ENCODE measurements at places on chromosomes 11 and 22.

DNA sequence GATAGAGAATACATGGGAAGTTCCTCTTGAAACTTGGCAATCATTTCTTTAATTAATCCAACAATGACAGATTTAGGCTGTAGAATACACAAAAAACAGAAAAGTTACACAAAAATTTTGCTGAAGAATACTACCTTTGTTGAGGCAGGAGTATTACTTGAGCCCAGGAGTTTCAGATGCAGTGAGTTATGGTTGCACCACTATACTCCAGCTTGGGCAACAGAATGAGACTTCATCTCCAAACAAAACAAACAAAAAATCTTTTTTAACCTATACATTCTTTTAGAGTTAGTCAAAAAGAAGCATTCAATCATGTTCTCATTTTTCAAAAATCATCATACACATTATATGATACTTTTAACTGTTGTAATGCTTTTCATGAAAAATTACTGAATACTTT lies 22.1 kb downstream of the UEVLD start:
- no peak for DNase-seq

GRCh38 chr22:42855211-42855610 lies 1.9 kb downstream of the ARFGAP3 start:
- DNase-seq = no peak

DNA sequence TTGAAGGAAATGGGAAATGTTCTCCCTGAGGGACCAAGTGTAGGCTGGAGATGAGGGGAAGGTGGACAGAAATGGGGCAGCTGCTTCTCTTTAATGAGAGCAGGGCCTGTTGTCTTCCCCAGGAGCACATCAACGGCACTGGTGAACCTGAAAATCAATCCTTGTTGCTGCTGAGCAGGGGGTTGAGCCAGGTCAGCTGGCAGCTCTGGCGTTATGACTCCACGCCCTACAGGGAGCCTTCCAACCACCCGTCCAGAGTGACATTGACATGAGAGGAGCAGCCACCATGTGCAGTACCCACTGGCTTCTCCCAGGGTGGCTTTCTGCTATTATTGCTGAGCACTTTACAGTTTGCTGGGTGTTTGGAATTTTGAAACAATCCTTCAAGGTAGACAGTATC lies 116.9 kb upstream of the LDLRAD3 start:
- no peak for DNase-seq

DNA sequence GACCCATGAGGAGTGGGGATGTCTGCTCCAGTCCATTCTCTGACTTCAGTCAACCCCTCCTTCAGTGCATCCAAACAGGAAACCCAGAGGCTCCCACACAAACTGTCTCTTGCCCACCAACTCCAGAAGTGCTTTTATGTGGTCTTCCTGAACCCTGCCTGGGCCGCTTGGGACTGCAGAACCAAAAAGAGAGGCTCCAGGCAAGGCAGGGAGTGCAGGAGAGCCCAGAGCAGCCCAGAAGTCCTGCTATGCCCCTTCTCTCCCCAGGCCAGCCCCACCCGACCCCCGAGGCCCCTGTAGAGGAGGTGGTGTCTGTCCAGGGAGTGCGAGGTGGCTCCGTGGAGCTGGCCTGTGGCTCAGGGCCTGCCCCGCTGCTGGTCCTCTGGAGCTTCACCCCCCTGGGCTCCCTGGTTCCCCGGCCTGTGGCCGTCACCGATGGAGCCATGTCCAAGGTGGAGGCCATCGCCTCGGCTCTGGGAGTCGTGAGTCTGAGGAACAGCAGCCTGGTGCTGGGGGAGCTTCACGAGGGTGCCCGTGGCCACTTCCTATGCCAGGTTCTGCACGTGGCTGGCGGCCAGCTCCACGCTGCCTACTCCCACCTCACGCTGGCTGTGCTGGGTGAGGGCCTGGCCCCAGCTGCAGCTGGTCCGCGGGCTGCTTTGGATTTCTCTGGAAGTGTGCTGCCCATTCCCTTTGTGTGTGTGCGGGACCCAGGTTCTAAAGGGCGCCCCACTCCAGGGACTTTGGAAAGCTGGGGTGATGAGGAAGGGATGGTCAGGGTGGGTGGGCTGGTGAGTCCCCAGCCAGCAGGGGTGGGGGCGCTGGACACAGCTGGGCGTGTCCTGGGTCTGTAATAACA lies 1.8 kb downstream of the VSIG10L2 start:
- DNase-seq = no peak

- DNase-seq = no peak
Observed at GRCh38 chr11:16795146-16795545, 56.7 kb downstream of the C11orf58 start.

DNA sequence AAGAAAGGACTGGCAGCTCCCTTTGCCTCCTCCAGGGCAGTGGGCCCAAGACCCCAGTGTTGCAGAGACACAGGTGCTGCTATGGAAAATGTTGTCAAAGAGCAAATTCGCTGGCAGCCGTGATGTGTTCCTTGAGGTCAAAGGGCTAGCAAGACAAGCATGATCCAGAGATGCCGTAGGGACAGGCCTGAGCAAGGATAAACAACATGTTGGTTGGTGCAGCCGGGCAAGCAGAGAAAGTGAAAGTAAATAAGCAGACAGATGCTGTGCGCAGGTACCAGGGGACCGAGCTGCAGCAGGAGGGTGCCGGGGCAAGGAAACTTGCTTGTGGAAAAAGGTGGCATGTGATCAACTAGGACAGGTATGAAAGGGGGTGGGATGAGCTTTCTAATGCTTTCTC lies 125.5 kb upstream of the NECTIN1 start:
- DNase-seq = no peak

GRCh38 chr22:29689880-29690213 lies 30.0 kb upstream of the CABP7 start:
- peak; percentile 10 for DNase-seq

DNA sequence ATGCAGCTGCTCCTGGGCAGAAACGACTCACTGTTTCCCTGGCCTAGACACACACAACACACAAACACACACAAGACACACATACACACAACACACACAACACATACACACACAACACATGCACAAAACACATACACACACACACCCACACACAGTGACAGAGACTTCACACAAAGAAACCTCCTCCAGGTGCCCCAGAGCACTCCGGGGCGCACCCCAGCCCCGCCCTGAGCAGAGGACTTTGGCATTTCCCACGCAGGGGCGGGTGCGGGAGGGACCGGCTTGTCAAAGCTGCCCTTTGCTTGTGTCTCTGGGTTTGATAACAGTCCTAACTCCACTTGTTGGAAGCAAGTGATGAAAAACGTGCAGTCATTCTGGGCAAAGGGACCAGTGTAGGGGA lies 6.5 kb downstream of the APOBEC3A start:
- DNase-seq = no peak

GRCh38 chr11:25943777-25944661 lies 387.9 kb upstream of the ANO3 start:
- no peak for DNase-seq

- no peak for DNase-seq
Observed at GRCh38 chr11:123901867-123902266, at the start of gene OR8D4. Gene OR8D4 (plus strand): TSS chr11:123902167. CDS start chr11:123906432, 4,265 bp downstream.

DNA sequence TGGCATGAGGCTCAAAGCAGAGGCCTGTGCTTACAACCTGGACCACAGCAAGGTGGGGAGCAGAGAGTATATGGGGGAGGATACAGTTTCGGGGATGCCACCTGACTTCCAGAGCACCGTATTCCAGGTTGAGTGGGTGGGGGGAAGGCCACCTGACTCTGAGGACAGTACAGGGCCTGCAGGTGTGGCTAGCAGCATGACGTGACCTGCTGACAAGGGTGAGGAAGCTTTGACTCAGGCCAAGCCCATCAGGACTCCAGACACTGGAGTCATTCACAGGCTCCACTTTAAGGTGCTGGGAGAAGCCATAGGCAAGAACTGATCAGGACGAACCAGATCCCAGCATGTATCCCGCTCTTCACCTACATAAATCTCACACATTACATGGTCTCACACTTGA lies 34.6 kb upstream of the CRTAM start:
- DNase-seq = no peak
